ENCODE measurements at places on chromosomes 7 and 10.
A peak's percentile ranks its signal among the peaks of the same experiment; 100 is the strongest.

DNA sequence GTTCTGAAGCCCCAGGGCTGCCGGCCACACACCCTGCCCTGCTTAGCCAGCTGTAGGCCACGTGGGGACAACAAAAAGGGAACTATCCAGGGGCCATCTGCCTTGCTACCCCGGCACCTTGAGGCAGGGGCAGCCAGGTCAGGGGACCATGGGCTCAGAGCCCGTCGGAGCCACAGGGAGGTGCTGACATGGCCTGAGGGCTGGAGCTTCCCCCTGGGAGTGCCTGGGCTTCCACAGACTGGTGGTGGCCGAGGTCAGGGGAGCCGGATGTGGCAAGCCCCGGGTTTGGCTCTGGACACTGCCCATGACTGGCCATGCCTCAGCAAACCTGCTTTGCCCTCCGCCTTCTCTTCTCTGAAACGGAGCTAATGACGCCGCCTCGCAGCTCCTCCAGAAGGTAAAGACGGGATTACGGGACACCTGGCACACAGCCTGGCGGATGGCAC lies 178.5 kb downstream of the EBF3 start:
- H3K4me3 ChIP-seq = no peak overlapping the region
- no peak overlapping the region for H3K27ac ChIP-seq
- H3K36me3 ChIP-seq = no peaks in the 10 kb centered on the region
- H3K4me1 ChIP-seq = no peaks in the 10 kb centered on the region
- no peak for DNase-seq

DNA sequence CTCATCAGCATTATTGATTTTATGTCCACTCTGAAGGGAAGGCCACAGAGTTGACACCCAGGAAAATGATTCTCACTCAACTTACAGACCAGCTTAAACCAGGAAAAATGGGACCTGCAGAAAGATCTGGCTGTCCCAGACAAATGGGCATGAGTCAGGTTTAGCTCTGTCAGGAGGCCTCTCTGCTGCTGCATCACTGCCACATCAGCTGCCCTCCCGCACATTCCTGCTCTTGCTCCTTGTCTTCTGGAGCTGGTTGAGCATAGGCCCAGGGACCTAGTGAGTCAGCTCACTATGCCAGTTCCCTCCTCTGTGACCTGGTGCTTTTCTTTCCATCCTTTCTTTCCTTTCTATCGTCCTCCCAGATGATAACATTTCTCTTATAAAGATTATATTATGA lies 18.8 kb upstream of the SMNDC1 start:
- peak; percentile 49 for DNase-seq
- no peaks in the 10 kb centered on the region for H3K36me3 ChIP-seq
- no peak overlapping the region for H3K4me3 ChIP-seq
- H3K27me3 ChIP-seq = no peaks in the 10 kb centered on the region
- peaks cover 20% of the 10 kb centered on the region for H3K4me1 ChIP-seq

DNA sequence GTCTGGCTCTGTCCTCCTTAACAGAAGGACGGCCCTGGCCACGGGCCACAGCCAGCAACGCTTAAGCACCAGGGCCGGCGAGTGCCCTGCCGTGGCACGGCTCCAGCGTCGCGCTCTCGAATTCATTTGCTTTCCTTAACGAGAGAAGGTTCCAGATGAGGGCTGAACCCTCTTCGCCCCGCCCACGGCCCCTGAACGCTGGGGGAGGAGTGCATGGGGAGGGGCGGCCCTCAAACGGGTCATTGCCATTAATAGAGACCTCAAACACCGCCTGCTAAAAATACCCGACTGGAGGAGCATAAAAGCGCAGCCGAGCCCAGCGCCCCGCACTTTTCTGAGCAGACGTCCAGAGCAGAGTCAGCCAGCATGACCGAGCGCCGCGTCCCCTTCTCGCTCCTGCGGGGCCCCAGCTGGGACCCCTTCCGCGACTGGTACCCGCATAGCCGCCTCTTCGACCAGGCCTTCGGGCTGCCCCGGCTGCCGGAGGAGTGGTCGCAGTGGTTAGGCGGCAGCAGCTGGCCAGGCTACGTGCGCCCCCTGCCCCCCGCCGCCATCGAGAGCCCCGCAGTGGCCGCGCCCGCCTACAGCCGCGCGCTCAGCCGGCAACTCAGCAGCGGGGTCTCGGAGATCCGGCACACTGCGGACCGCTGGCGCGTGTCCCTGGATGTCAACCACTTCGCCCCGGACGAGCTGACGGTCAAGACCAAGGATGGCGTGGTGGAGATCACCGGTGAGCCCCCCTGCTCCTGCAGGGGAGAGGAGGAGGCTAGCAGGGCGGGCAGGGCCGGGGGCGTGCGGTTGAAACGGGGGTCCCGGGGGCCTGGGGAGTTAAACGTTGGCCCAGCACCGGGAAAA lies at the start of gene HSPB1:
Gene HSPB1, plus strand, starts transcription at position 327 of the 855 bp plus-strand sequence. Its CDS starts 40 bp downstream, at position 367.
- peaks cover 28% of the 10 kb centered on the region for H3K36me3 ChIP-seq
- H3K4me1 ChIP-seq = peaks cover 34% of the 10 kb centered on the region

- H3K27me3 ChIP-seq = no peaks in the 10 kb centered on the region
- H3K36me3 ChIP-seq = peaks cover 46% of the 10 kb centered on the region
- no peaks in the 10 kb centered on the region for H3K4me1 ChIP-seq
- DNase-seq = no peak
- H3K4me3 ChIP-seq = no peak overlapping the region
Measured at GRCh38 chr7:155685791-155686160, 41.3 kb downstream of the RBM33 start.

- H3K36me3 ChIP-seq = no peaks in the 10 kb centered on the region
- no peak overlapping the region for H3K4me3 ChIP-seq
- no peak for DNase-seq
- H3K27me3 ChIP-seq = no peaks in the 10 kb centered on the region
Measured at GRCh38 chr7:301291-302053, 11.5 kb downstream of the FOXL3 start.
